ENCODE measurements at places on chromosomes 12 and 14.

GRCh38 chr12:54460317-54460923, 13.0 kb downstream of the GTSF1 start:
- DNase-seq, result no peak

GRCh38 chr14:88417594-88417993, 32.1 kb downstream of the SPATA7 start:
- DNase-seq, result no peak

DNA sequence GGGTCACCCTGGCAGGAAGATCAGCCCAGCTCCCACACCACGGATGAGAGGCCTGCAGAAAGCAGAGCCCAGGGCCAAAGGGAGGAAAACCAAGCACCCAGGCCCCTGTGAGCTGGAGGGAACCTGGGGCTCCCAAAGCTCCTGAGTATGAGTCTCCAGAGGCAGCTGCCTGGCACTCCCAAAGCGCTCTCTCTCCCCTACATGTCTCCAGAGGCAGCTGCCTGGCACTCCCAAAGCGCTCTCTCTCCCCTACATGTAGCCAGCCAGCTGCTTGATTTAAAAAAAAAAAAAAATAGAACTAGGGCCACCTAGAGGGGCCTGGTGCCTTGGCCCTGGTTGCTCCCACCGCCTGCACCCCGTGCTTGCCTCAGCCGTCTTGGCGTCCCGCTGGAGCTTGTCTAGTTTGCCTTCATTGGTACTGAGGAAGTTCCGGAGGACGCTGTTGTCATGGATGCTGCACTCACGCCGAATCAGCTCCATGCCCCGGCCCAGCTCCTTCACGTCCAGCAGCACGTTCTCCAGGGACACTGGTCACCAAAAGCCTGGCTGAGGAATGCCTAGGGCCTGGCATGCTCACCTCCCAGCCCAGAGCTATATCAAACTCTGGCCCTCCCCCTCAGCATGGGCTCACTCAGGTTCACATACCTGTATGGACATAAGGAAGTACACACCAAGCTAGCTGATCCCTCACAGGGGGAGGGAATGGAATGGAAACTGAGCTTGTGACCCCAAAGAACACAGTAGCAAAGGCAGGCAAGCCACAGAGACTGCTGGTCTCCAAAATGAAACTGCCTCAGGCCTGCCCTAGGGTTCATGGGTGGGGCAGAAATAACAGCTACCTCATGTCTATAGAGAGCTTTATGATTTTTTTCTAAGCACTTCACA, 24.7 kb downstream of the PRPF40B start:
- no peak for DNase-seq

DNA sequence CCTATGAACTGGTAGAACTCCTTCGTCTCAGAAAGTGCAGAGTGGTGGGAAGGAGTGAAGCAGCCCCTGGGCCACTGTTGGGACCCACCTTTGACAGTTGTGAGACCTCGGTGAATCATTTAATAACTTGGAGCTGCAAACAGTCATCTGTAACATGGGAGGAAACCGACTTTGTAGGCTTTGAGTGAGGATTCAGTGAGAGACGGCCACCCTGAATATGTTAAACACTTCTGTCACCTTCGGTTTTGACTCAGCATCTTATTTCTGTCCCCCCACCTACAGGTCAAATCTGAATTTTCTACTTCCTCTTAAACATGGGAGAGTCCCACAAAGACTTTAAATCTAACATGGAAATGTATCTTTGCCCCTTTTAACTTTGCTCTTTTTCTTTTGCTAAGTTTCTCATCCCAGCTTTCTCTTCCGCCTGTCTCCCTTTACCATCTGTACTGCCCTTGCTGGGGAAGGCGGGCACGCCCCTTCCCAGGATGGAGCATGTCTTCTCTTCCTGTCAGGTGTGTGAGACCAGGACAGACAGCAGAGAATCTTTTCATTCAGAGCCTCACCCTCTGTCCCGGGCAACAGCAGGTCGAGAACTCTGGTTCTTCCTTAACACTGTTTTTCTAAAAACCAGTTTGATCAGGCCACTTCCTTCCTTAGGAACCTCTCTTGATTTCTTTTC, 37.1 kb downstream of the ZC3H14 start:
- DNase-seq, result no peak

- DNase-seq, result no peak
Measured at GRCh38 chr14:60350366-60350720, 101.3 kb downstream of the PPM1A start.
